ENCODE measurements at places on chromosomes 1 and 21. TPM values are rescaled to one million over a fixed set of nuclear protein-coding genes. Genes with fewer than 3 reads are reported as not detected.

The OR2L5 gene
- total RNA-seq: not detected

DNA sequence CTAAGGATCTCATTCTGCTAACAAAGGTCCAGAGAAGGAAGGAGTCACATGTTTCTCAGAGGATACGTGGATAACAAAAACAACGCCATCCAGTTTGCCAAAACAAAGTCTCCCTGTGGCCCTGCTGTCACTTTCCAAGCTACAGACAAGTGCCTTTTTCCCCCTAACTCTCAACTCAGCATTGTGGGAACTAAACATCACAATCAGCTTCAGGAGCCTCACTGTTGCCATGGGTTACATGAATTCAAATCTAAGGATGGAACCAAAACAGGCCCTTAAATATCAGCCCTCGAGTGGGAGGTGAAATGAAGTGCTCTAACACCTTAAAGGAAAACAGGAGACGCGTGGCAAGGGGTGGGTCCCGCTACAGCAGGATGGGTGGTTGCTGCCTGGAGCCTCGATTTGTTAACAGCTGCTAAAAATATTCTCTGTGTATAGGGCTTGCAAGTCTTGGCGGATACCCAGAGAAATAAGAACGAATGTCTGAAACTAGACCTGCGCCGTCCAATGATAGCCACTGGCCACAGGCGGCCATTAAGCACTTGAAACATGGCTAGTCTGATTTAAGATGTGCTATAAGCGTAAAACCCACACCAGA is 66.4 kb upstream of the SOD1 start:
- no peak for DNase-seq

The LEMD1 gene
- 1.0 TPM for total RNA-seq

DNA sequence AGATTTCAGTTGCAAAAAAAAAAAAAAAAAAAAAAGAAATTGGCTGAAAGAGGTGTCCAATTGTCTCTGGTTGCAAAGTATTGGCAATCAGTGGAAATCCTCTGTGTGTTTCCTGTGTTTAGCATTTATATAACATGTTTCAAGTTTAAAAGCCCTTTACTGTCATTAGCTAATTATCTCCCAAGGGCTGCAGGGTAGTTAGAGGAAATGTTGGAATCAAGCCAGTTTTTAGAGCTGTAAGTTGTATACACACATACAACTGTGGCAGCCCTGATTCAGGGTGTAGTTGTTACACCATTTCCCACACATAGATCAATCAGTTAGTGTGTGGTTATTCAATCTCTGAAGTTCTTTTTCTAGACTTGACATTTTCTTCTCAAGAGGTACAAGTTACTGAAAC is 8.9 kb upstream of the ZNF326 start:
- no peak for DNase-seq

DNA sequence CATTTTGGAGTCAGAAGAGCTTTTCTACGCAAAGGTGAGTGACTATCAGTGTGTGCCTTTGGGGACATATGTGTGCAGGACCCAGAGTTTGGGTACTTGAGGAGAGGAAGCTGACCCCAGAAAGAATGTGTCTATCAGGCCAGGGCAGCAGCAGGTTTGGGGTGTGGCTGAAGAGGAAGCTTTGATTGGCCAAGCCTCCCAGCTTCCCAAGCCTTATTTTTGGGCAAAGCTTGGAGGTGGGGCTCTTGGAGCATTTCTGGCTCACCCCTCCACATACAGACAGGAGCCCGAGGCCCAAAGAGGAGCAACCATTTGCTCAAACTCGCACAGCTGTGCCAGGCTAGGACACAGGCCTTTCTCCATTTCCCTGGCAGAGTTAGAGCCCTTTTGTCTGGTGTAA is 4.7 kb downstream of the GPR3 start:
- DNase-seq: no peak

The RAB25 gene
- 103 TPM for total RNA-seq

The TUT4 gene
- total RNA-seq: 40.3 TPM

DNA sequence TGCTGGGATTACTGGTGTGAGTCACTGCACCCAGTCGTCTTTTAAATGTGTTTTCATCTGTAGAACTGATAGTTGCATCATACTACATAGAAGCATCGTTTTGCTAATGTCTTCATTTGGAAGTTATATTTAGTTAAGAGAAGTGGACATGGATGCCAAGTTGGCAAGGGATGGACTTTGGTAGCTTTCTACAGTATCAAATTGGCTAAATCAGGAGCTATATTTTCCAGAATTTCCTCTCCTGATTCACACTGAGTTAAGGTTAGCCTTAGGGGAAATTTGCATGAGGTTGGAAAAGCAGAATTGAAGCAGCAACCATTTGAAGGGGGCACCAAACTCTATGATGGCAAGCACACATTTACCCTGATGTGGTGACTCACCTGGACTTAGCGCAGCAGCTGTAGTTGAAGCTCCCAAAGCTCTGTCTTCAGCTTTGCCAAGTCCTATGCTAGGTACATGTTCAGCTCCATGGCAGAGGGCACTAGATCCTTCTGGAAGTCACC is 43.9 kb downstream of the DUSP10 start:
- DNase-seq: no peak

All from mucosa of gallbladder (tissue), 1 donor.